Activated T-helper 1 cell treated with anti-CD3 and anti-CD28 coated beads, Interleukin-12 subunit alpha, Interleukin-12 subunit beta, Interleukin-2, Interleukin-4 antibody, amounts not matched to agents 30 ng/mL and 10 ng/mL and 1 ng/mL, durations not matched to agents 14 hours and 24 hours and 36 hours (primary cell): ENCODE measurements at places on chromosomes 4 and X. TPM values are rescaled to one million over a fixed set of nuclear protein-coding genes. Genes with fewer than 3 reads are reported as not detected.

The CLTRN gene
- 0.17 TPM in 1 of 2 replicates, not detected in the other for total RNA-seq

The MTCP1 gene
- 9.1 and 12.7 TPM in 2 replicates for total RNA-seq

The FAT1 gene
- 0.03 and 0.15 TPM in 2 replicates for total RNA-seq

The SLC16A2 gene
- total RNA-seq = 0.08 and 0.20 TPM in 2 replicates

The STAP1 gene
- total RNA-seq = 19.2 and 19.7 TPM in 2 replicates

The DRP2 gene
- 0.23 and 0.39 TPM in 2 replicates for total RNA-seq

The SLITRK4 gene
- total RNA-seq = not detected in 2 replicates

The HSFX2 gene
- 0.41 TPM in 1 of 2 replicates, not detected in the other for total RNA-seq

The NUP54 gene
- total RNA-seq = 70.6 and 75.1 TPM in 2 replicates

DNA sequence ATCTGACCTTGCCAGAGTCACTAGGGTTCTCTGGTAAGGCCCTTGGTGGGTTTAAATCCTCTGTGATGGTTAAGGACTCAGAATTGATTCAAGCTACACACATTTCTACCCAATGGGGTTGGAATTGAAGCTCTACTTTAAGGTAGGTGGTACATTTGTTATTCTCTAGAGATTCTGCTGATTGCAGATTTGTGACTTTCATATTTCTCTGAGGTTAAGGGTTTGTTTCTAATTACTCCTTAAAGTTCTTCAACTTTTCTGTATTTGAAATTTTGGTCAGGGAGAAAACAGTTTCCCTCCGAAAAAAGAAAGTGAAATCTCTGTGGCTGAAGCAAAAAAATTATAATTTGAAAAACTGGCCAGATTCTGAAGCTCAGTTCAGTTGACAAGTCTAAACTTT lies 25.8 kb upstream of the USP46 start:
- no peak for DNase-seq

DNA sequence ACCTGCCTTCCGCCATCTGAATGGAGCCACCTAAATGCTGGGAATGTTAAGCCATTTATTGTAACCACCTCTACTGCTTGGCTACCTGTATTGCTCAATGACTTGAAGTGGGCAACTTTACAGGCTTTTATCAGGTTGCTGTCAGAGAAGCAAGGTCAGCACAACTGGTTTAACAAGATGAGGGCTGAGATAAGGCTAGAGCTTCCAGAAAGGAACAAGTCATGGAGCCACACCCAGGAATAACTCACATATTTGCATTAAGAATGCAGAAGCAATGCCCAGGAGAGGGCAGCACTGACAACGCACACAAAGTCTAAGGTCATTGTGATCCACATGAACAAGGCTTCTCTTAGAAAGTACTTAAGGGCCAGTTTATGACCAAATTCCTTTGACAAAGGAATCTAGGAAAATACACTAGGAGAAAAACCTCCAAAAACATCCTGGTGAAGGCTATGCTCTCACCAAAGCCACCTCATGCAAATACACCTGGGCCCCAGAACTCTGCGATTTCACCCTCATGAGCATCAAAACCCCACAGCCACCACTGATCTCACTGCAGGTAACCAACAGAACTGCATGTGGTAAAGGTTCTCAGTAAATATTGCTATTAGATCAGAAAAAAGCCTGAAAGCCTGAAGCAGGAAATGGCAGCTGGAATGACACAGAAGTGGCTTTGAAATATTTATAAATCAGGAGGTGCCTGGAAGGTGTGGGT lies 15.0 kb upstream of the STS start:
- DNase-seq = no peak

DNA sequence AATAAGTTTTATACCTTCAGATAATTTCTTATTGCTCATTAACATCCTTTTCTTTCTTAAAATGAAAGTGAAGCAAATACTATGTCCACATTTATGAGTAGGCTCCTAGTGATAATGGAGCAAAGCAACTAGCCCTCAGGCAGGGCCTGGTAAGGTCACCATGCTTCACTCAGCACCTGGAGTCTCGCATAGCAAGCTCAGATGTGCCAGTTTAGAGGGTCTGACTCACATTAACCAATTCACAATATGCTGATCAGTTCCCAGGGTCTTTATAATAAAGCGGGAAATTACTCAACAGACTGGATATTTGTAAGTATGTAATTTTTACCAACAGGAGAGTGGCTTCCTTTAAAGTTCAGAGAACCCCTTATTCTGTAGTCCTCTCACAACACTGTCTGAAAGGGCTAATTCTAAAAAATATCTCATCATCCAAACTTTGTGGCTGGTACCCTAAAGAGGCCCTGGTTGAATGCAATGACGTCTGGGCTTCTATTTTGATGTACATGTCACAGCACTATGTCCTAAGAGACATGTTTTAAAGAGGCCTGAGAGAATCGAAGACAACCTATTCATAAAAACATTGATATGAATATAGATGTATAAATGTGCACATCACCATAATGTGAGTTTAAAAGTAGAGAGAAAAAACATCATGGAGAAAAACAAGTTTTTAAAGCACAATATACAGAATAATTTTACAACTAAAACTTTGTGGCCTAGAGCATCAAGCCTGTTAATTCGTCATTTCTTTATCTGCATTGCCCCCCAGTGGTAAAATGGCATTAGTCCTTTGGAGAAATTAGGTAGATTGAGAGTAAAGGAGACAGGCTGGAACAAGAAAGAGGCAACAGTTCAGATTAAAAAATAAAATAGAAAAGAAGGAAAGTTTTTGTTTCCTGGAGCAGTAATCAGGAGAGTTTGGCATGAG lies 44.3 kb downstream of the IL21 start:
- peak; percentile 33 for DNase-seq

GRCh38 chrX:23896981-23897380 lies 10.8 kb downstream of the APOO start:
- no peak for DNase-seq

GRCh38 chr4:41288254-41288653 lies 31.5 kb downstream of the UCHL1 start:
- no peak for DNase-seq

DNA sequence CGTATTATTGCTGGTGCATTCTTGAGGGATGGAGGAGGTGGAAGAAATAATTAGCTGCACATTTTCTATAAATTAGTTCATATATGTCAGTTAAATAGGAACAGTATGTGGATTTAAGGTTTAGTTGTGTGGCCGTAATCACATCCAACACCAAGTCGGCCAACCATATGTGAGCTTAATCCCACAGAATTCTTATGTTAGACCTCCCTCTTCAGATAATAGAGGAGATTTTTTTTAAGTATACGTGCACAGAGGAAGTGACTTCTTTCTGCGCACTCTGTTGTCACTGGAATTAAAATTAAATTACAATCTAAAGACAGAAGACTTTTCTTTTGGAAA lies 2.1 kb downstream of the SEPTIN11 start:
- no peak for DNase-seq

DNA sequence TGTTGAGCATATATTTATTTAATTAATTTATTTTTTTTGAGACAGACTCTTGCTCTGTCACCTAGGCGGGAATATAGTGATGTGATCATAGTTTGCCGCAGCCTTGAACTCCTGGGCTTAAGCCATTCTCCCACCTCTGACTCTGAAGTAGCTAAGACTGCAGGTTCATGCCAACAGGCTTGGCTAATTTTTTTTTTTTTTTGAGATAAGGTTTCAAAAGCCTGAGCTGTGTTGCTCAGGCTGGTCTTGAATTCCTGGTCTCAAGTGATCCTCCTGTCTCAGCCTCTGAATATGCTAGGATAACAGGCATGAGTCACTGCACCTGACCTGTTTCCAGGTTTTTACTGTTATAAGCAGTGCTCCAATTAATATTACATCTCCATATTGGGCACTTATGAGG lies 4.8 kb downstream of the ADD1 start:
- no peak for DNase-seq

- no peak for DNase-seq
These were observed 309.9 kb downstream of the DHX15 start for GRCh38 chr4:24274381-24274941.

DNA sequence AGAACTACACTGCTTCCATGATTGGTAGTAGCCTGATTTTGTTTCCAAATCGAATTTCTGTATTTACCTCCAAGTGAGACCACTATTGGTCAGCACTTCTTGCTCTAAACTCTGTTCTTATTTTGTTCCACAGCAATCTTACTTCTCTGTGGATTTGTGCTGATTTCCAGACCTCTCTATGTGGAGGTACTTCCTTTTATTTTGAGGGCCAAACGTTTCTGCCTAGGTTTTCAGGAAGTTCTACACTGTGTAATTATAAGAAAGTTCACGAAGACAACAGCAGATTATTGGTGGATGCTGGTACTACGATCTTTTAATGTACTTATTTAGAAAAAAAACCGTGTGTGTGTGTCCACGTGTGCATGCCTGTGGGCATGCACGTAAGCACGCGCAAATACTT lies 46.7 kb downstream of the DTHD1 start:
- no peak for DNase-seq

DNA sequence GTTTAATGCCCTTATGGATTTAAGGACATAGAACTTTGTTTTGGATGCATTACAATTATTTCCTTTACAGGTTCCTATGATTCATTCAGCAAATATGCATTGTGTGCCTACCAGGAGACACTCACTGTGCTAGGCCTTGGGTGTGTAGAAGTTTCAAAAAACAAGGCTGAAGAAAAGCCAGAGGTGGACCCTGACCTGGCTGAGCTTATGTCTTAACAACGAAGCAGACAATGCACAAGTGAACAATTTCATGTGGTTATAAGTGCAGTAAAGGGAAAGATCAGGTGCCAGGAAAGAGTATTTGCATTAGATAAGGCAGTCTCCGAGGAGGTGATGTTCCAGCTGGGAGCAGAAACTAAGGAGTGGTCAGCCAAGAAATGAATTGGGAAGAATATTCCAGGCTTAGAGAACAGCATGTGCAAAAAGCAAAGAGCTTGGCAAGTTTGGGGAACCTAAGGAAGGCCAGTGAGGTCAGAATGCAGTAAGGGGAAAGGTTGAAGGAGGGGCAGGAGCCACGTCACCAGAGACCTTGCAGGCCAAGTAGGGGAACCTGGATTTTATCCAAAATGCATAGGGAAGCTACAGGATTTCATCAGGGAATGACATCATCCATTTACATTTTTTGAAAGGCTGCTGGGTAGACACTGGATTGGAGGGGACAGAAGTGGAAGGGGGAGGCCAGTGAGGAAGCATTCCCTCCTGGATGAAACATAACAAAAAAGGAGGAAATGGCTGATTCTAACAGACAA lies 193.6 kb downstream of the SOWAHB start:
- no peak for DNase-seq

GRCh38 chrX:404656-405055 lies 17.9 kb upstream of the PPP2R3B start:
- no peak for DNase-seq

DNA sequence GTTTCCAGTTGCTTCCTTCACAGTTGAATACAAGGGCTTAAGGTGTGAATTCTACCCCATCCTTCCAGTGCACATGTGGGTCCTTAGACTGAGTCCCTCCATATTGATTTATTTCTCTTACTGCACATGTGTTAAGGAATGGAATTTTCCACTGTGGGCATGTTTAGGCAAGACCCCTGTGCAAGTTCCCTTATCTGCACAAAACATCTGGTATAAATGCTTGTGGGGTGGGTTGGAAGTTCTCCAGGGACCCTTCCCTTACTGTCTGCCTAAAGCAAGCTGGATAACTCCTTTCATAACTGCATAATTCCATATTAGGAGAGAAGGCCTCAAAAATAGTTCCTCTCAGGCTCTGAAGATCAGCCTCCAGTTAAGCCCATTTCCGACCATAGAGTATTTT lies 570.9 kb downstream of the ADGRL3 start:
- DNase-seq = no peak

DNA sequence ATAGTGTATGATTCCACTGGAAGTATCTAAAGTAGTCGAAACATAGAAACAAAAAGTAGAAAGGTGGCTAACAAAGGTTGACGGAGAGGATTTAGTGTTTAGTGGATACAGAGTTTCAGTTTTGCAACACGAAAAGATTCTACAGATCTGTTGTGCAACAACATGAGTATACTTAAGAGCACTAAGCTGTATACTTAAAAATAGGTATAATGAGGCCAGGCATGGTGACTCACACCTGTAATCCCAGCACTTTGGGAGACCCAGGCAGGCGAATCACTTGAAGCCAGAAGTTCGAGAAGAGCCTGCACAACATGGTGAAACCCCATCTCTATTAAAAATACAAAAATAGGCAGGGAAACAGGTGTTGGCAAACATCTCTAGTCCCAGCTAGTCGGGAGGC lies 7.9 kb upstream of the ATRX start:
- no peak for DNase-seq

DNA sequence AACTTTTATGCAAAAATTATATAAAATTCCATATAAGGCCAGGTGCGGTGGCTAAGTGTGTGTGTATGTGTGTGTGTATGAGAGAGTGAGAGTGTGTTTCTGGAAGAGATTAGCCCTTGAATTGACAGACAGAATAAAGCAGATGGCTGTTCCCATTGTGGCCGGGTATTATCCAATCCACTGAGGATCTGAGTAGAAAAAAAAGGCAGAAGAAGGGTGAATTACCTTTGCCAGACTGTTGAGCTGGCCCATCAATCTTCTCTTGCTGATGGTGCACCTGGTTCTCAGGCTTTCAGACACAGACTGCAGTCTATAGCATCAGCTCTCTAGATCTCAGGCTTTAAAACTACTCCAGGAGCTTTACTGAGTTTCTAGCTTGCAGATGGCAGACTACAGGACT lies 92.2 kb upstream of the SLIT2 start:
- no peak for DNase-seq

DNA sequence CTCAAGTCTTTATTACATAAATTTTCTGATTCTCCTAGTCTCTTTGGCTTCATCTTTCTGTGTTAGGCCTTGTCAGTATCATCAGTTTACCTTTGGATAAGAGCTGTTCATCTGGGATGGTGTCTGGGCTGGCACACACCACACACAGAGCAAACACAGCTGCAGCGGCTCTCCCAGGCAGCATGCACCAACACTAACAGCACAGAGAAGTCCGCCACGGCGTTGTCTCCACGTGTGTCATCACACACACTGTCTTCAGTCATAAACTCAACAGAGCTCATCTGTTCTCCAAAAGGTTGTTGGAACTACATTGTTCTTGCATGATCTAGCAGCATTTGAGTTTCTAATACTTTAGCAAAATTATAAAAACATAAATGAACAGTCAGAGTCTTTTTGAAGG lies 851.9 kb upstream of the FRG1 start:
- DNase-seq = no peak

- DNase-seq = no peak
These were observed 67.4 kb upstream of the HELT start for GRCh38 chr4:184950926-184951325.
